Activated T-helper 17 cell treated with anti-CD3 and anti-CD28 coated beads, Interleukin-2, amount 50 U/mL, for 72 hours (primary cell): ENCODE measurements at places on chromosomes 11 and 22.

DNA sequence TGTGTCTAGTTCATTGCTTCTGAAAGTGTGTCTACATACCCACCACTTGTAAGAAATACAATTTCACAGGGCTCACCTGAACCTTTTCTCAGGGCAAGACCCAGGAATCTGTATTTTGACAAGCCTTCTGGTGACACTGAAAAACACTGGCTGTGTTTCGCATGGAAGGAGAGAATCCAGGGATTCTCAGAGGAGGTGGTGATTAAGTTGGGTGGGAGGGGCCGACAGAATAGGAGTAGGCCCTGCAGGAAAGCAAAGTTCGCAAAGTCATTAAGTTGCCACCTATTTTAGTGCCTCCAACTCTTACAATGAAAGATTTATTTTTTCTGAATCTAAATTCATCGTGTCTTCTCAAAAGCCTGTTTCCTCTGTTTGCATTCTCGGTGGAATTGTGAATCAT is 186.8 kb downstream of the FAT3 start:
- no peak for ATAC-seq

DNA sequence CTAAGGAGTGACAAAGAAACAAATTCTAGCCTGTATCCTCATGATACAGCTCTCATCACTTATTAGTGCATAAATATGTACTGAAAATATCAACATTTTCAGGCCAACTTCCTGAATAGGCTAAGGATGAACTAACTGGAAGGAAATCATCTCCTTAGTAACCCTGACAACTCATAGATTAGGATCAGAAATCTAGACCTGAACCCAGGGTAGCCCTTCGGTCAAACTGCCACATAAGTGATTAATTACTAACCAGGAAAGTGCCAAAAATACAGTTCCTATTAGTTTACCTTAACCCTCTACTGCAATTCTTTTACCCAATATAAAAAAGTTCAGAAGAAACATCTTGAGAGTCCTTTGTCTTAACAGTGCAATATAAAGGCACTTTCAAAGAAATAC is 40.0 kb downstream of the AMBRA1 start:
- ATAC-seq: no peak

DNA sequence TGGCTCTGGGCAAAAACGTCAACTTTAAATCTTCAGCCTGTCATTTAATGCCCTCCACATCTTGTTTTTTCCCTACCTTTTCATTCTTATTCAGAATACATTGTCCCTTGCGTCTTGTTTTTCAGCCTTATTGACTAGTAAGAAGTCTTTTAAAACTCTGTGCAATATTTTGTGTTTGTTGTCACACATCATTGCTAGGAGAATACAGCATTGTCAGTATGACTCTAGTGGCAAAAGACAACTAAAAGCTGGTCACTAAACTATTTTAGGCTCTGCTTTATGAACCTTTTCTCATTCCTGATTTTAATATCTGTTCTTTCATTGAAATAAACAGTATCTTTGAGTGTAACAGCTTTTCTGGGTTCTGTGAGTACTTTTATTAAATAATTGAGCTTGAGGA is 447.8 kb upstream of the CCDC179 start:
- no peak for ATAC-seq

DNA sequence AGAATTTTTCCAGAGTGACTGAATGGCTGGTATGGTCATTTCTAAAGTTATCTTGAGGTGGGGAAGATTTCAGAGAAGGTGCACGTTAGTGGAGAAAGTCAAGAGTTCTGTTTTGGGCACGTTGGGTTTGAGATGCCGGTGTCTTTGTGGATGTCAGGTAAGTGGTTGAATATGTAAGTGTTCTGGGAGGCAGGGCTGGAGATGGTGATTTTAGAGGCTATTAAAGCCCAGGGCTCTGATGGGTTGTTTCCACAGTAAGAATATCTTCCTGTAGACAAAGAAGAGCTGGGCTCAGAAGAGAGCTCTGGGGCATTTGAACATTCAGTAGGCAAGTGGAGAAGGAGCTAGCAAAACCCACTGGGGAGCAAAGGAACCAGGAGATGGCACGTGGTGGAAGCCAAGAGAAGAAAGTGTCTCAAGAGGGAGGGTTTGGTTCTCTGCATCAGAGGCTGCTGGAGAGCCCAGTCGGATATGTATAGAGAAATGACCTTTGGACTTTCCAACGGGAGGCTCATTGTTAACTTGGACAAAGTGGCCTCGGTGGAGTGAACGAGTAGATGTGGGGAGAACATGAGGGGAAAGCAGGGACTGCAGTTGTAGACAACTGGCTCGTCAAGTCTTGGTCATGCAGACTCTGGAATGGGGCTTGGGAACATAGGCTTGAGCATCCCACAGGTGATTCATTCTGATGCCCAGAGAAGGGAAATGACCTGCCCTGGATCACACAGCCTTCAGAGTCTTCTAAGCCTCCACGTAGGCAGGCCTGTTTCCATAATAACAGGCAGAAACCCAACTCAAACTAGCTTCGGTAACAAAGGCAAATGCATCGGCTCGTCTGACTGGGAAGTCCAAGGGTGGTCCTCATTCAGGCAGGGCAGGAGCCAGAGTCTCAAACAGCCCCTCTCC is 98.4 kb upstream of the PARVA start:
- ATAC-seq: no peak

DNA sequence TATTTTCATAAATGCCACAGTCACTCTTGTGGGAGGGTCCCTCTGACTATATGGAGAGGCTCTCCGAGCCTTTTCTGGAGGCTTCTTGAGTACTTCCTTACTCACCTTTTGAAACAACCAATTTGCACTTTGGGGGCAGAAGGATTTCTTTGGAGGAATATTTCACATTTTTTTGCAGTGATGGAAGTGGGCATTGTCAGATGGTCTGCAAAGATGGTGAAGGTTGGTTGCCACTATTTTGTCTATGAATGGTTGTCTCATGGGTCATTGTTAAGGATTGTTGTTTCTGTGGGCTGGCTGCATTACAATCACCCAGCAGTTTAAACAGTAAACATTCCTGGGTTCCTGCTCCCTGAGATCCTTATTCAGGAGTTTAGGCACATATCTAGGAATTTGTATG is 388.2 kb downstream of the TMEM135 start:
- no peak for ATAC-seq

GRCh38 chr11:120141113-120141767 is 3.3 kb upstream of the TRIM29 start:
- ATAC-seq: no peak
